DMS79 (cell line): ENCODE measurements at places on chromosomes 3 and 15.

DNA sequence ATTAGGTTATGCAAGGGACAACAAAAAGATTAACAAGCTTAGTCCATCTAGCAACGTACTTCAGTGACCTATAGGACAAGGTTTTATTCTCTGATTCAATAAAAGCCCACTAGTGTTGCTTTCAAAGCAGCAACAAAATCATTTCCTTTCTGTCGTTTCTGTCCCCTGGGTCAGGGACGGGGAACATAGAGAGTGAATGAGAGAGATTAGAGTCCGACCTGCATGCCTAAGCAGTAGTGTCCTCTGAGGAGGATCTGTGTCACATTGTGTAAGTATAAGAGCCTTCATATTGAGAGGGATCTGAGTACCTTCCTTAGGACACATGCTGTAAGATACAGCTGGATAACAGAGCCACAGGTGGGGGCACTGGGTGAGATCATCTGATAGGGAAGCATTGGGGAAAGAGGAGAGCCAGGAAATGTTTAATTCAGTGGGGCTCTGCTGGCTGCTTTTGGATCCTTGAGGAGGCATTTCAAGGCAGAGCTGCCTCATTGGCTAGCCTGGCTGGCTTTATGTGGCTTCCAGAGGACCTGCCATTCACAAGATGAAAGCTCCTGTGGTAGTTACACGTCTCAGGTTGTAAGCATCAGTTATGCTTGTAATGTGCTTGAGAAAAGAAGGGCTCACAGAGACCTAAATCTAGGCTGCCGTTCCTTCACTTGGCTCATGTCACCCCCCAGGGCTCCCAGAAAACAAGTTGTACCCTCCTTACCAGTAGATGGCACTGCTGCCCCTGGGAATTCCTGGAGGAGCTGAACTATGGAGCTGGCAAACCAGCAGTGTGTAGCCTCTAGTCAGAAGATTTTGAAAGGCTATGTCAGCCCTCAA, 2.7 kb downstream of the TMEM108 start:
- peak; percentile 64 for DNase-seq

GRCh38 chr3:53226841-53227407, 28.9 kb downstream of the TKT start:
- no peak for DNase-seq

DNA sequence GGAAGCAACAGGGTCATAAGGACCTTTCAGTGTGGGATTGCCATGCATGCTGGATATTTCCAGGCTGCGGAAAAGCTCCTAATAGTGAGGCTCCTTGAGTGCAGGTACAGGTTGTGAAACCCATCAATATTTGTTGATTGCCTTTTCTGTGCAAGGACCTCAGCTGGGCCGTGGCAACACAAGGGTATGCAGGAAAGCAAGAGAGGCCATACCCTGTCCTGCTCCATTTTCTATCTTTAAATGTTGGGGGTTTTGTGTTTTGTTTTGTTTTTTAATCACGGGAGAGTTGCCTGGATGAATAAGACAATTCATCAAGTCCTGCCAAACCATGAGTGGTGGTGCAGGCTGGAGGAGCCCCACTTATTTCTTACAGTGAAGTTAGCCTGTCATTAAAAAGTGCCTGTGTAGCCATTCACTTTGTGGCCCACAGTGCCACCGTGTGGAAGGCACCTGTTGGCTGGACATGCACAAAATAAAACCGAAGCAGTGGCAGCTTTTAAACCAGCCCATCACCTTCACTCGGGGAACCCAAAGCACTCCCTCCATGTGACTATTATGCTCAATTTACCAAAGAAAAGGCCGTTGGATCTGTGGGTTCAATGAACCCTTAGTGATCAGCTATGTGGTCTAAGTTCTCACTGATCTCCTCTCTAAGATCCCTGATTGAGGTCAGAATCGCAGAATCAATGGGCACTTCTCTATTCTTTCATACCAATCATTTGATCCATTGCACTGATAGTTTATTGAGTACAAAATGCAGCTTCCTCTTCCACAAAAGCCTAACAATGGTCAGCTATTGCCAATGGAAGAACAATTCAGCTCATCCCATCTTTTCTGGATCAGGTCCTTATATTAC, 42.2 kb downstream of the CLDN18 start:
- DNase-seq, result no peak

DNA sequence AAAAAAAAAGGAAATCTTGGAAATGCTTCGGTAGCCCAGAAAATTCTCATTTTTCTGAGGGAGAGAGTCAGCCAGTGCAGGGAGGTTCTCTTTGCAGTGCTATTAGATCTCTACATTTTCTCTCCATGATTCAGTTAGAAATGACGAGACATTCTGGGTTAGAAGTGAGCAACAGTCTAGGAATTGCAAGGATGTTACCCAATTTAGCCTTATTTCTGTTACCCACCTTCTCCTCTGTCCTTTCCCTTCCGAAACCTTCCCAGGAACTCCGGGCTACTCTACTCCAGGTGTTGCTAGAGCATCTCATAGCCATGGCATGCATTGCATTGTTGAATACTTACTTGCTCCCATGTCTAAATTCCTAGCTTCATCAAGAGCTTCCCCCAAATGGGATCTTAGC, 106.8 kb downstream of the EDEM1 start:
- DNase-seq, result no peak

GRCh38 chr3:59404064-59404463, 354.2 kb upstream of the CFAP20DC start:
- DNase-seq, result no peak
